HAP-1 (cell line): ENCODE measurements at places on chromosomes 16 and 17.

GRCh38 chr16:68263559-68264127 is 683 bp upstream of the SLC7A6 start:
- DNase-seq = no peak

DNA sequence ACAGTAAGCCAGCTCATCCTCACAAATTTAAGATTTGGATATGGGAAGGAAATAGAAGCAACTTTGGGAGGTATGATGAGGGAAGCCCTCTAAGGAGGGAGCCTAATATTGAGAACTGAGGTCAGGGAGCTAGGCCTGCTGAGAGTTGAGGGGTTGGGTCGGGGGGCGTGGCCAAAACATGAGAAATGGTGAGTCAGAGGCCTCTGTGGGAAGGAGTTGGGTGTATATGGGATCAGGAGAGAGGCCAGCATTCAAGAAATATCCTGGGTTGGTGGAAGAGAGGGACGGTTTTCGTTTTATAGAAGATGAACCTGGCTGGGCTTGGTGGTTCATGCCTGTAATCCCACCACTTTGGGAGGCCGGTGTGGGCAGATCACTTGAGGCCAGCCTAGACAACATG is 48.4 kb downstream of the CLEC16A start:
- no peak for DNase-seq

- peak; percentile 22 for DNase-seq
These were observed 4.2 kb downstream of the SMPD3 start for GRCh38 chr16:68444056-68444657.

- no peak for DNase-seq
These were observed 18.1 kb downstream of the TMC7 start for GRCh38 chr16:19001788-19002187.

DNA sequence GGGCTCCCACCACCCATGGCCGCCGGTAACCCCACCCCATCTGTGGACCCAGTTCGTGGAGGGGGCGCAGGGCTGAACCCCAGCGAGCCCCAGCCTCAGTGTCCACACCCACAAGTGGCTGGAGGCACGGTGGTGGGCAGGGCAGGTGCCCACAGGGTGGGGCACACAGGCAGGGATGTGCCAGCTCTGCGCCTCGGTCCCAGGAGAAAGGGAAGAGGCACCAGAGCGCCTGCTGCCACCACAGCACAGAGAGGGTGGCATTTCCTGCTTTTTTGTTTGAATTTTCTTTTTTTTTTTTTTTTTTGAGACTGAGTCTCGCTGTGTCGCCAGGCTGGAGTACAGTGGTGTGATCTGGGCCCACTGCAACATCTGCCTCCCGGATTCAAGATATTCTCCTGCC is 19.0 kb downstream of the ZFPM1 start:
- DNase-seq = no peak

DNA sequence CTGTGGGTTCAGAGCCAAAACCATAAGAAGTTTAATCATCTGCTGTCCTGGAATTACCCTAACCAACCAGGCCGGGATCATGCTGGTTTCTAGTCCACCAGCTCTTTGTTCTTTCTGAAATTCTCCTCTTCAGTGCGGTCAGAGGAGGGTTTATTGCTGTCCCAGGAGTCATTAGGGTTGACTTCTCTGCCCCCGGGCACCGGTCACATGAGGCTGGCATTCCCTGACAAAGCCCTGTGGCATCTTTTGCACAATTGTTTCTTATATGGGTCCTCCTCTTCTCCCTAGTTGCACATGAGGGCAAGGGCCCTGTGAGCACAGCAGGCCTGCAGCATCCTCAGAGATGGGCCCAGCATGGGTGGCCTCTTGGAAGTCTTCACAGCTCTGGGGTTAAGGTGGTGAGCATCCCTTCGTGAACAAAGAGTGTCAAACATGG is 243.9 kb downstream of the IRF8 start:
- DNase-seq = no peak

DNA sequence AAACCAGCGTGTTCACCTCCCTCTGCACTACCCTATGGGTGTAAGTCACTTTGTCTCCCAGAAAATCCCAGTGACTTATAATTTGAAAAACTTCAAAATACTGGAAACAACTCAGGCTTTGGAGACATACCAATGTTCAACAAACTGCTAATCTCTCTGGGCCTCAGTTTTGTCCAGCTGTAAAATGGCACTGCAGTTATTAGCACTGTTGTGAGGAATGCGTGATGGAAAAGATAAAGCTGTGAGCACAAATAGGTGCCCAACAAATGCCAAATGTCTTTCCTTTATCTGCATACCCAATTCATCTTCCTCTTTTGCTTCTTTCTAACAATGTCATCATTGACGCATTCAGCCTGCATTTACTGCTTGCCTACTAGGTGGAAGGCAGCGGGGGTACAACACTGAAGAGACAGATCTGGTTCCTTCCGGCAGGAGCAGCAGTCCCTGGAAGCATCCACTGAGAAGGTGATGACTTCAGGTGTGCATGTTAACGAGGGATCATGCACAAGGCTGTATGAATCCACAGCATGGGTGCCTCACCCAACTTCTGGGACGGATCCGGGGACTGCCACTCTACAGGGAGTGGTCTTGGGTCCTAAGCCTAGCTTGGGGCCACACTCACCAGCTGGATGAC is 63.4 kb downstream of the CYTH1 start:
- DNase-seq = no peak

DNA sequence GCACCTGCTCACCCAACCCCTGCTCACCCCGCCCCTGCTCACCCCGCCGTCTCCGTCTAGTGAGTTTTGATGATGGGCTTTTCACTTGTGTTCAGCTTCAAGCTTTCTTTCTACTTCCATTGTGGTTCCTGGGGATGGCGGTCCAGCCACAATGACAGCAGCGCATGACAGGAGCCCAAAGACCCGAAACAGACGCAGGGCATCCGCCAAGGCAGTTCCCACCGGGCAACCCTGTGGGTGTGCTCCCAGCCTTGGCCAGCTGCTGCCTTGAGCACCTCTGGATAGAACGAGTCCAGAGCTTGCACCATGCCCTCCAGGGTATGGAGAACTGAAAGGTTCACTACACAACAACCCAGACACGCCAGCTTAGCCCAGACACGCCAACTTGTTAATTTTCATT is 92.9 kb upstream of the CHMP6 start:
- no peak for DNase-seq

DNA sequence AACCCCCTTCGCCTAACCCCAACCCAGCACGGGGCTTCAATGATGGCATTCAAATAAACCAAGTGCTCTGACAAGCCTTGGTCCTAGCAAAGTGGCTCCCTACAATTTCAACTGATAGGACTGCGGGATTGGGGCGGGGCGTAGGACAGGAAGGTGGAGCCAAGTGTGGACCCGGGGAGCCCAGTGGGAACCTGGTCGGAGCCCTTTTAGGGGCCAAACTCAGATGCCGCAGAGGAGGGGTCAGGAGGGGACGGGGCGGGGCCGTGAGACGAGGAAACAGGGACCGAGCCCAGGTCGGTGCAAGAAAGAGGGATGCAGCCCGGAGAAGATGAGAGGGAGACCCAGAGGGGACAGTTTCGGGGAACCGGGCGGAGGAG is 13.2 kb upstream of the CDIPT start:
- DNase-seq = no peak

DNA sequence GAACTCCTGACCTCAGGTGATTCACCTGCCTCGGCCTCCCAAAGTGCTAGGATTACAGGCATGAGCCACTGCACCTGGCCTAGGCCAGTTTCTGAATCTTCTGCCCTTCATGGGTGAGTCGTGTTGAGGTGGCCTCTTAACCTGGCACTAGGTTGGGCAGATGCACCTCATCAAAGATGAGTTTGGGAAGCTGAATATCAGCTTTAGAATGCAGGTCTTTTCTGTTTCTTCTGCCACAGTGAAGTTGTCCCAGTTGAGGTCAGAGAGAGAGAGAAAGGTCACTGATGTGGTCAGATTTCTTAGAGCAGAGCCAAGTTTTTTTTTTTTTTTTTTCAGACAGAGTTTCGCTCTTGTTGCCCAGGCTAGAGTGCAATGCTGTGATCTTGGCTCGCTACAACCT is 111.3 kb upstream of the WSCD1 start:
- DNase-seq = no peak

- DNase-seq = no peak
These were observed 17.7 kb downstream of the RAI1 start for GRCh38 chr17:17698869-17699351.

DNA sequence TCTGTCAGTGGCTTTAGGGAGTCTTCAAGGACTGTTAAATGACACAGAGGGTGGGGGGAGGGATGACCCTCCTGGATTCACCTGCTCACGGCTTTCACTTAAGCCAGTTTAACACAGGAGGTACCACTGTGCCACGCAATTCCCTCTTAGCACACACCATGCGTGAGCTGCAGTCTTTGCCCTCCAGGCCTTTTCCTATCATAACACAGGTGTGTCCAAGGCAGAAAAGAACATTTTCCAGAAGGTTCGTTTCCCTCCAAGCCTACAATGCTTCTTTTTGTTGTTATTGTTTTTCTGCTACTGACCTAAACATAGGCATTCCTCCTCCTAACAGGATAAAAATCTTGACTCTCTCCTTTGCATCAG is 1.1 kb downstream of the ZFHX3 start:
- no peak for DNase-seq

- DNase-seq = no peak
These were observed 46.7 kb upstream of the MAP3K14 start for GRCh38 chr17:45363498-45363897.

GRCh38 chr17:72506773-72507172 is 386.0 kb downstream of the SOX9 start:
- no peak for DNase-seq

DNA sequence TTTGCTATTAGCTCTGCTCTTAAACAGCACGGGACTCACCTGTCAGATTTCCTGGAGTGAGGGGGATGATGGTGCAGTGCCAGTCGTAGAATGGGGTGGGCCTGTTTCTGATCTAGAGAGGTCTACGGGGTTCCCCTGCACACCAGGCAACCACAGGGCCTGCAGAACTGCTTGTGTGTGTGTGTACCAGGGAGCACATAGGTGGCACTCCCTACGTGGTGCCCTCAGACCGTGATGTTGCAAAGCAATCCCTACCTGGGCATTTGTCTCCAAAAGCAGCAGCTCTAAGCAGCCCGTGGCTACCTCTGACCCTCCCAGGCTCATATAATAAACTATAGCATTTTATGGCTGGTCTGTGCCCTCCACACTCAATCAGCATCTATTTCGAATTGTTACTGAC is 38.5 kb downstream of the MPRIP start:
- no peak for DNase-seq

DNA sequence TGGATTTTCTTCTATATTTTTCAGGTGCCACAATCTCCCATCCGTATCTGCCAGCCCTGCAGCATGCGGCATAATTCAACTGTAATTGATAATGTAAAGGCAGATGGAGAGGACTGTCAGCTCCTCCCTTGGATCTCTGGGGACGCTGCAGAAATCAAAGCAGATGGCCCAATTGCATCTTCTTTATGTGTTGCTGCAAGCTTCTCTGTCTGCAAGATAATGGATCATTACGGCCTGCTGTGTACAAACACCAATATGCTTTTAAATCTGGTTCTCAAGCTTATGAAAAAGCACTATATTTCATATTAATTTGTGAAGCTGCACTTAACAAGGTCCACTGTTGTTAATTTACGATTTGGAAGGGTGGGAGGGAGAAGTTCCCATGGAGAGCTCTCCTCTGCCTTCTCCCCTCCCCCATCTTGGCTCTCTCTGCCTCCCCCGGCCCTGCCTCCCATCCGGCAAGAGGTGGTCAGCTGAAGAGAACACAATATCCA is 607.5 kb downstream of the TOX3 start:
- DNase-seq = no peak

DNA sequence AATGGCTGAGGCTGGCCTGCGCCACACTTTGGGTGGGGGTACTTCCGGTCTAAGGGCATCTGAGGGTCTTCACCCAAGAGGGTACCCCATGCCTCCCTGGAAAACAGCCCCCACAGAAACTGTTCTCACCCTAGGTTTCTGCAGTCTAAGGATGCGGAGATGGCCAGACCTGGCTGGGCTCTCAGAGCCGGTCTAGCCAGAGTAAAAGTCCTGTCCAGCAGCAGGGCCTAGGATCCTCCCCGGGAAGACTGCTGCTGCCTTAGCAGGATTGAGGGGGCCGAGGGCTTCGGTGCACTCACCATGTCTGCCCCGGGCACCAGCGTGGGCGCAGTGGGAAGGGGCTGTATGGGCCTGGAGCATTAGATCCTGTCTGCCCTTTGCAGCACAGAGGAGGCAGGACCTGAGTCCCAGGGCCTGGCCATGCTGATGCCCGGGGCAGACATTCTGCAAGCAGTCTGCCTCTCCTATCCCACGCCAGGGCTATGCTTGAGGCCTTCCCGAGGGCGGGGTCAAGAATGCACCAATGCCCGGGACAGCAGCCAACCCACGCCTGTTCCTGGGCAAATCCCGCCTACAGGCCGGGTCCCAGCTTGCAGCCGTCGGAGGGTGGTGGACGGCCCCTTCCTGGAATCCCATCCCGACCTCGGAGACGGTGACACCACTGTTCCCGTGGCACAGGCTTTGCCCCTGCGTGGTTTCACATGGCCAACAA is 54.7 kb downstream of the CBFA2T3 start:
- DNase-seq = no peak

GRCh38 chr16:51050377-51050706 is 100.7 kb downstream of the SALL1 start:
- DNase-seq = no peak

- no peak for DNase-seq
These were observed 13.9 kb downstream of the KDM8 start for GRCh38 chr16:27217256-27217655.

GRCh38 chr17:59899099-59899498 is 6.2 kb downstream of the RPS6KB1 start:
- DNase-seq = no peak

DNA sequence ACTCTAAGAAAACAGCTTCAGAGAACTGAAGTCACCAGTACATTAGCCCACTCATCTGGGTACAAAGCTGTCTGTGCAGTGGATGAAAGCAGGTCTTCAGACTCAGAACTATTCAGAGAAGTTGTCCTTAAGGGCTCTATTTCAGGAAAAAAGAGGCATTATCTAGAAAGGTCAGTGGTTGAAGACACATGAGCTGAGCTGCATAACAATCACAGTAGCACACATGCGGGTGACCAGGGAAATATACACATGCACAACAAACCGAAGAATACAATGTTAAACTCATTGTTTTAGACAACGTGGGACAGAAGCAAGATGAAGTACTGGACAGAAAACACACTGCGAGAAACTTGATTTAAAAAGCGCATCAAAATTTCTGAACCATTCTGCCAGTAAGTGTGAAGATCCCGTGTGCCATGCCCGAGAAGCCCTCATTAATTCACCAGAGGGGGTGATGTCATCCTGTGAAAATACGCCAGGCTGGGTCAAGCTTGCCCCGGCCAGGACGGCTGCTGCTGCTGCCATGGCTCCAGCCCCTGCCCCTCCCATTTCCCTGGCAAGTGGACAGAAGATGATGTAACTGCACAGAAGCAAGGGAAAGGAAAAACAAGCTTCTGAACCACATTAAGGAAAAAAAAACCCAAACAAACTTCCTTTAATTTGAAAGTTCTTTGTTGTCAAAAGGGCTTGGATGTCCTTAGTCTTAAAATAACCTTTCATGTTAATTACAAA is 10.1 kb downstream of the DYNC1LI2 start:
- peak; percentile 42 for DNase-seq
